Mesothelial cell of epicardium (in vitro differentiated cells): ENCODE measurements at places on chromosomes 2 and 18.

DNA sequence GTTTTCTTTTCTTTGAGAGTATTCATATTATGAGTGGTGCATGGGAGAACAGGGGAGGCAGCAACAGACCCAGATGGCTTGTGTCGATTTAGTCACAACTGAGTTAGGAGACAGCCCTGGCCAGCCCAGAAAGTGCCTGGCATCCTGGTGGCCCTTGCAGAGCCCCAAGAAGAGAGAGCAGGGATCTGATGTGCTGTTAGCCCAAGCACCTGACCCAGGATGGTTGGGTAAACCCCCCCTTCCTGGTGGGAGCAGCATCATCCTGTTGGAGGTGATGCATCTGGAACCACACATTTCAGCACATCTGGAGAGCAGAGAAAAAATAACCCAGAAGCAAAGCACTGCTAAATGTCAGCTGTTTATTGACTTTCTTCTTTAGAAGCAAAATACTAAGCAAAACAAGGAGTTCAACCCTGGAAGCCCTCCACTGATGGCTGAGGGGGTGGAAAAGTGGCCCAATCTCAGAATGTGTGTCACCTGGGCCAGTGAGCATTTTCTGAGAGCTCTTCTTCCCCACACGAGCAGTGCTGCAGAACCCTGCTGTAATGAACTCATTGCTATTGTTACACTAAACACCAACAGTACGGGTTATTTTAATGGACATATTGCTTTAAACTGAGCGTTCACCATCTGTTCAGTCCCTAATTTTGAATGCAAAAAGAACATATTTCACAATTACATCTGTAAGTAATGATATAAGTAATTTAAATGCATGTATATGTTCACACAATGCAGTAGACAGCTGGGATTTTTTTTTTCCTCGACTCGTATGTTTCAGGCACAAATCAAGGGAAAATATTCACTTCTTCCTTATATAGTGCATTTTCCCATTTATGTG, 100.6 kb upstream of the SMIM21 start:
- H3K36me3 ChIP-seq: no peaks in the 10 kb centered on the region
- no peak overlapping the region for H3K27ac ChIP-seq
- peaks cover under 1% of the 10 kb centered on the region for H3K4me1 ChIP-seq
- H3K4me3 ChIP-seq: no peak overlapping the region
- peaks cover 15% of the 10 kb centered on the region for H3K27me3 ChIP-seq

GRCh38 chr18:62409821-62410220, 84.7 kb downstream of the TNFRSF11A start:
- no peaks in the 10 kb centered on the region for H3K36me3 ChIP-seq
- H3K27ac ChIP-seq: no peak overlapping the region
- DNase-seq: no peak
- H3K4me3 ChIP-seq: no peak overlapping the region
- H3K27me3 ChIP-seq: peaks cover 24% of the 10 kb centered on the region

DNA sequence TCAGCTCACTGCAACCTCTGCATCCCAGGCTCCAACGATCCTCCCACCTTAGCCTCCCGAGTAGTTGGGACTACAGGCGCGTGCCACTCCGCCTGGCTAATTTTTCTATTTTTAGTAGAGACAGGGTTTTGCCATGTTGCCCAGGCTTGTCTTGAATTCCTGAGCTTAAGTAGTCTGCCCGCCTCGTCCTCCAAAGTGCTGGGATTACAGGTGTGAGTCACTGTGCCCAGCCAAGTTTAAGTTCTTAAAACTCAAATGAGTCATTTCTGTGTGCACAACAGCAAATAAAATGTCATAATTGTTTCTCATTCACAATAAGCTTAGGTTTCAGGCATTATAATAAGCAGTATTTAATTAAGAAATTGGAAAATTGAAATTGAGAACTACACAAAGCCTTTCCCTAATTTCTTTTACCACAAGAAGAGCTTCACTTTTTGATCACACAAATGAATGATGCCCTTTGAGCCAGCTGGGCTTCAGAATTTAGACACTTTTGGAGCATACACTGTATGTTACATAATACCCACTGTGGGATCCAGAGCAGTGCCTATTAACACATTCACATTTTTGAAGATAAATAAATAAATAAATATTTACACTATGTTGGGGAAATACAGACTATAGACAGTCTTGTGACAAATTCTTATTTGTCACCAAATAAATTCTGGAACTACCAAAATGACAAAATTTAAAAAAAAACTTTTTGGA, 8.6 kb upstream of the ME2 start:
- no peaks in the 10 kb centered on the region for H3K4me1 ChIP-seq
- no peak overlapping the region for H3K4me3 ChIP-seq
- no peak for DNase-seq

DNA sequence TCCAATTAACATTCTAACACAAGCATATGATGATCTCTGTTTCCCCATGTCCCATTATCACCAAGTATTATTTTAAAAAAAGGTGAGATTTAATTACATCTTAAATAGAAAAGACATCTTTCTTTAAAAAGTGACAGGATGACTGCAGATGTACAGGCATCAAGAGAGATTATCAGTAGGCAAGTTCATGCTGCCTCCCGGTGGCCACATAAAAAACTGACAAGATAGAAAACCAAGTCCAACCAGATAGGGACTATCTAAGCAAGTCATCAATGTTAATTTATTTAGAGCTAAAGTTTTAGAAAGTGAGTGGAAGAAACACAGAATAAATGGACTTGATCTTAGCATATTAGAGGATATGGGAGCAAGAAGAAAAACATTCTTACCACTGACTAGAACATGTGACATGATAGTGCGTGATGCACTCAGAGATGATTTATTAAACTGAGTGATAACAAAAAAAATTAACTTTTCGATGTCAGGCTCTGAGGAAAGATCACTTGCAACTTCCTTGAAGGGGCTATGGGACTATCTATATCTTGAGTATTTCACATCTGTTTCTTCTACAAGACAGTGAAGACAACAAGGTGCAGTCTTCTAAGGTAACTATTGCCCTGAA, 5.4 kb upstream of the TDRD15 start:
- peaks cover 37% of the 10 kb centered on the region for H3K27me3 ChIP-seq
- H3K4me3 ChIP-seq: no peak overlapping the region
- no peak overlapping the region for H3K27ac ChIP-seq
- no peak for DNase-seq
- H3K4me1 ChIP-seq: no peaks in the 10 kb centered on the region

DNA sequence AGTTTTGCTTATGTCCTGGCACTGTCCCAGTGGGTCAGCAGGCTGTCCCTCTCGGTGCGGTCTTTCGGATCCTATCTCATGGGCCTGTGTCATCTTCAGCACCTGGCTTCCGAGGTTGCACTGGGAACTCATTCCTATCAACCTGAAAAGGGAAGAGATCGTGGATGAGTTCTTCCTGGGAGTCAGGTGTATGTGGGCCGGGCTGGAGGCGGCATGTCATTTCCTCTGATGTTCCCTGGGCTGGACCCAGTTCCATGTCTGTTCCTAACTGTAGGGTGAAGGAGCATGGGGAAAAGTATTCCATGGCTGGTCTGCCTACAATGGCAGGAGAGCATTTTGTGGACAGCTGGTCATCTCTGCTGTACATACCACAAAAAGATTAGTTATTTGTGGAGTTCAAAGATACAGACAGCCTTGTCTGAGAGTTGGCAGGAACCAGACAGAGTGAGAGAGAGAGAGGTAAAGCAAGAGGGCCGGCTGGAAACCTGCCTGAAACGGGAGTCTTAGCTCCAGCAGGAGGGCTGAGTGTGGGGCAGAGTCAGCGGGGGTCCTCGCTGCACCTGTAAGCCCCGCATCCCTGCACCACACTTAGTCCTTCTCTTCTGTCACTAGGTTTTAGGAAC, 25.2 kb downstream of the FAM228A start:
- no peaks in the 10 kb centered on the region for H3K27me3 ChIP-seq
- H3K4me3 ChIP-seq: no peak overlapping the region
- H3K27ac ChIP-seq: no peak overlapping the region
- H3K4me1 ChIP-seq: no peaks in the 10 kb centered on the region
- H3K36me3 ChIP-seq: peaks cover 14% of the 10 kb centered on the region
- no peak for DNase-seq

DNA sequence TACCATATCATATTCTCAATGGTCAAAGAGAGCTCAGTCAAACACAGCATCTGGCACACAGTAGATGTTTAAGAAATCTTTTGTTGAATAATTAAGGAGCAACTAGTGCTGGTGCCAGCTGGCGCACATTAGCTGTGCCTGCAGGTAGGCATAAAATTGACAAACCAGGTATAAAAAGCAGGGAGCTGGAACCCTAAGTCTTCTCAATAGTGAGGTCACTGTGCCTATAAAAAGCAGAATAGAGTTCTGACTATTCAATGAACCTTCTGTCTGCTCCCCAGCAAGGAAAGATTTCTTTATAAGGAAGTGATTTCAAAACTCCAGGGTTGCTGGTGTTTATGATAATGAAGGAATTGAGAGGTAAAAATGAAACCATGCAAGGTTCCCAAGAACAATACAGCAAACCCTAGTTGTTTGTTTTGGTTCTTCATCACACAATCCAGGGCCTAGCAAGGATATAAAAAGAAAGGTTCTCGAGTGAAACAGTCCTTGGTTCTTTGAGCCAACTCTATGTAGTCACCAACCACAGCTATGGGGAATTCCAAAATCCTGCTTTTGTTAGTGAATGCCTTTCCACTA, 76.1 kb downstream of the THADA start:
- H3K4me3 ChIP-seq: no peak overlapping the region
- no peak for DNase-seq
- H3K27ac ChIP-seq: no peak overlapping the region
- peaks cover 2% of the 10 kb centered on the region for H3K36me3 ChIP-seq
